ENCODE measurements at places on chromosomes 7 and 10.

DNA sequence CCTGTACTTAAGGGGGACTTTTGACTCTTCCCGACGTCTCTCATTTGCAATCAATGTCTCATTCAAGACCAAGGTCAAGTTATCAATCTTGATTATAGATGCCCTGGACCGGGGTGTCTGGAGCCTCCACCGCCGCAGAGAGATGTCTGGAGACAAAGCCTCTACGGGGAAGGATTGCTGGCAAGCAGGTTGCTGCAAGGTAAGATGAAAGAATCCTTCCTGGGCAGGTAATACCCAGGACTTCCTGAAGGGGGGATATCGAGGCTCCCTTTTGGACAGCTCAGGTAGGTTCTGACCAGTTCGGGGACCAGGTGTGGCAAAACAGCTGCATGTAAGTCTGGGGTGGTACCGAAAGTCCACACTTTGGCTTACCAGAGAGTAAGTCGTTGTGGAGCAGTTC is 12.5 kb upstream of the CUX1 start:
- DNase-seq, result peak; percentile 4

GRCh38 chr10:87092861-87093631 is 1.6 kb downstream of the GLUD1 start:
- DNase-seq, result peak; percentile 3

GRCh38 chr10:126158133-126158892 is 230.0 kb downstream of the ADAM12 start:
- DNase-seq, result no peak

DNA sequence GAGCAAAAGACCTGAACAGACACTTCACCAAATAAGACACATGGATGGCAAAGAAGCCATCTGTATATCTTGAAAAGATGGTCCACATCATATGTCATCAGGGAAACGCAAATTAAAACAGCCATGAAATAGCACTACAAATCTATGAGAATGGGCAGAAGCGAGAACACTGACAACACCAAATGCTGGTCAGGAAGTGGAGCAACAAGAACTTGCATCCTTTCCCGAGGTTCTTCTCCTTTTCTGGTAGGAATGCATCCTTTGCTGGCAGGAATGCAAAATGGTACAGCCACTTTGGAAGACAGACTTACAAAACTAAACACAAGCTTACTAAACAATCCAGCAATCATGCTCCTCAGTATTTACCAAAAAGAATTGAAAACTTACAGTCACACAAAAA is 60.0 kb downstream of the PIK3AP1 start:
- no peak for DNase-seq

GRCh38 chr10:59090817-59091622 is 85.4 kb upstream of the PHYHIPL start:
- no peak for DNase-seq

DNA sequence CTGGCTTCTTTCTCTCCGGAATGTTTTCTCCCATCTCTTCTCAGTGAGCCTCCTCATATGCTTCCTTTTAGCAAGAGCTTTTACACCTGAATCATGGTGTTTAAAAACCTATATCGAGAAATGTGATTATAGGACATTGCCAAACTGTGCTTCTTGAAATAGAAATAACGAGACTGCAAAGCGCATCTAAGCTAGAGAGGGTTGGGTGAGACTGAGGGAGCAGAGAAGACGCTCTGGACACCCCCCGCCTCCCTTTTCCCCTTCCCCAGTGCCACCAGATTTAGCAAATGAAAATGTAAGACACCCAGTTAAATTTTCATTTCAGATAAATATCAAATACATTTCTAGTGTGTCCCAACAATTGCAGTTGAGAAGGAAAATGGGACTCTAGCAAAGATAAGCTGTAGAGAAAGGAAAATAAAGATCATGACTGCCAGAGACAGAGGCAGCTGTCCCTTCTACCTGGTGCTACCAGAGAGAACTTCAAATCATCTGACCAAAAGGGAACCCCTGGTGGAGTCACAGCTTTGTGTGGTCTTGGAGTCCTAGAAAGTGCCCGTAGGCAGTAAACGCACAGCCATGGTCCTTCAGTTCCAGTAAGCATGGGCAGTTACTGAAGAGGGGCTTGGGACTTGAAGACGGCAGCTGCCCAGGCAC is 14.6 kb downstream of the GSDME start:
- DNase-seq, result no peak

DNA sequence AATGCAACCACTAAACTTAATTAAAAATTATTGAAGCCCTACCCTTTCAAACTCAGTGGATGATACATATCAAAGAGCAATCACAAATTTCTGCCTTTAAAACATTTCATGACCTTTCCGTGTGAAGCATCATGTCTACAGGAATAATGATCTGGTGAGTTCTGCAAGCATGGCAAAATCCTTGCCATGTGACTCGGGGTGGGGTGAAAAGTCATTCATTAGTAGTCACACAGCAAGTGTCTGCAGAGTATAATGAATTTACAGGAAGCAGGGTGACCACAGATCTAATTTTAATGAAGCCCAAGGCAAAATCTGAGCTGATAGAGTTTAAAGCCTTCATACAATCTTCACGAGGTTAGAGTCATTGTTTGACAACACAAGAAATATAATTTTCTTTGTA is 351.9 kb downstream of the THSD7A start:
- no peak for DNase-seq

- DNase-seq, result no peak
These were observed 80.7 kb downstream of the GCC1 start for GRCh38 chr7:127504715-127505114.

DNA sequence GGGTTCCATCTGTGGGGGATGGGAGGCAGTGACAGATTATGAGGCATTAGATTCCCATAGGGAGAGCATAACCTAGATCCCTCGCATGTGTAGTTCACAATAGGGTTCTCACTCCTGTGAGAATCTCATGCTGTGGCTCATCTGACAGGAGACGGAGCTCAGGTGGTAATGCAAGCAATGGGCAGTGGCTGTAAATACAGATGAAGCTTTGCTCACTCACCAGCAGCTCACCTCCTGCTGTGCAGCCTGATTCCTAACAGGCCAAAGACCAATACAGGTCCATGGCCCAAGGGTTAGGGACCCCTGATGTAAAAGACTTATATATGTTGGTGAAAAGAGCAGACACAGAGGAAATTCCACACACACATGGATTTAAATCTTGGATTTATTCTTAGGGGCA is 370.2 kb downstream of the NRG3 start:
- no peak for DNase-seq

GRCh38 chr7:115933471-115933870 is 97.1 kb downstream of the TFEC start:
- DNase-seq, result no peak

- no peak for DNase-seq
These were observed 259.2 kb downstream of the HDAC9 start for GRCh38 chr7:18754766-18755165.

DNA sequence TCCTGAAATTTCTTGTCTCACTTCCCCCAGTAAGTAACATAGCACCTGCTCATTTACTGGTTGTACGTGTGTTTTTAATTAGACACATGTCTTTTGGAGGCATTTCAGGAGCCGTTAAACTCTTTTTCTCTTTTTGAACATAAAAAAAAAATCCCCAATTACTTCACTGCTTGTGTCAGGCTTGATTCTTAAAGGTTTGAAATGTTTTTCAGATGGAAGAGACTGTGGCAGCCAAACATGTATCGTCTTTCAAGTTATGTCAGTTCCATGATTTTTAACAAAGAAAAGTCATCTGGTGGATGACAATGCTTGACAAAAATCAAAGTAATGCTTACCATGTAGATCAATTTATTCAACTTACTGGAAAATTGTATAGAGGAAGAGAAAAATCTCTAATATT is 585.8 kb downstream of the GATA3 start:
- no peak for DNase-seq
